K562 (cell line): ENCODE measurements at places on chromosomes 3 and 15.

DNA sequence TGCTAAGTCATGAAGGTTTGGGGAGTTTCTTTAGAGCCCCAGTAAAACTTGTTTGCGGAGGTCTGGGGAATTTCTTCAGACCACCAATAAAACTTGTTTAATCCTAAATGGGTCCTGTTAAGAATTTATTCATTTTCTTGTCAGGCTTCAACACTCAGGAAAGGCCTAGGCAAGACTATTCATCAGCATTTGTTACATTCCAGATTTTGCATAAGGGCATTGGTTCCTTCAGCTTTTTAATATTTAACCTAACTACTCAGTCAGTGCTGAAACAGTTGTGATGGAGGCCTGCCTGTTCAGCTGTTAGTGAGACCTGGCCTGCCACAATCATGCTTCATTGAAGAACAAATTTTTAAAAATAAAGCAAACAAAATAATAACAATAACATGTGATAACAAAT is 954.2 kb upstream of the SEMA6D start:
- DNase-seq: no peak

- DNase-seq: no peak
Measured at GRCh38 chr3:174441588-174442301, 417.4 kb upstream of the NAALADL2 start.

DNA sequence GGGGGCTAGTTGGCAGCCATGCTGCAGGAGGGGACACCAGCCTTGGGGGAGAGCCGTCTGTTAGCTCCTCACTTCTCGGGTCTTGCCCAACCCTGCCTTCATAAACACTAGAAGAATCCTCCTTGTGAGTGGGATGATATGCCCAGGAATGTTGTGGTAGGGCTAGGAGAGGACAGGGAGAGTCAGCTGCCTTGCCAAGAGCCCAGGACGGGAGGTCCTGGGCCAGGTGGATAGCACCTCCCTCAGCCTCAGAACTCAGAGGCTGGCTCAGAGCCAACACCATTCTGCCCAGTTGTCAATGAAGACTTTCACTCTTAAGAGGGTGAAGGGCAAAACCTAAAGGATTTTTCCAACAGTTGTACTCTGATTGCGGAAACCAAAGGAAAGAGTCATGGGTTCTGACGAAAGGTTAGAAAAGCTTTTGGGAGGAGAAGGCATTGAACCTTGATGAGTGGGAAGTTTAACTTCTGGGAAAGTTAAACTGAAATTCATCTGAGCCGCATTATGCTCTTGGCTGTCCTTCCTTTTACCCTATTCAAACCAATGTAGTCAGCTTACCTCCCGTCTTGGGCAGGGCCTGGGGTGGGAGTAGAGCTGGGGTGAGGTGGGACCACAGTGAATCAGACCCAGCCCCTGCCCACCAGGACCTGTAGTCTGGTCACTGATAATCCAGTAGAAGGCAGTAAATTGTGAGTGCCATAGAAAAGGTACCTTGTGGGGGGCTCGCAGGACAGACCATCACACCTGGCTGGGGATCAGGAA is 81.9 kb downstream of the FAM43A start:
- no peak for DNase-seq

DNA sequence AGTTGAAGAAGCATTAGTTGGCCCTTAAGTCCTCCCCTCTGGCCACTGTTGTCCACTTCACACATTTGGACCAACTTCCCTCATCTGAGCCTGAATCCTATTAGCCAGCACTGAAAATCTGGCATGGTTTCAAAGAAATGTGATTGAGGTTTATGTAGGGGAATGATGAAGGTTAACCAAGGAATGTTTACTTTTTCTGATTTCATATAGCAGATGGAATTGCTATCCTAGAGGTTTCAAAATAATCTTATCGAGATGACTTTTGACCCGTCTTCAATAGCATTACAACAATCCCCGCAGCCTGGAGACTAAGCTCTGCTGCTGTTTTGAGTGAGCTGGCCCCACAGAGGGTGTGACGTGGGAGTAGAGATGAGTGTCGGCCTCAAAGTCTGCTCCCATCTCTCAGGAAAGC is 200.8 kb upstream of the IL12A start:
- no peak for DNase-seq

DNA sequence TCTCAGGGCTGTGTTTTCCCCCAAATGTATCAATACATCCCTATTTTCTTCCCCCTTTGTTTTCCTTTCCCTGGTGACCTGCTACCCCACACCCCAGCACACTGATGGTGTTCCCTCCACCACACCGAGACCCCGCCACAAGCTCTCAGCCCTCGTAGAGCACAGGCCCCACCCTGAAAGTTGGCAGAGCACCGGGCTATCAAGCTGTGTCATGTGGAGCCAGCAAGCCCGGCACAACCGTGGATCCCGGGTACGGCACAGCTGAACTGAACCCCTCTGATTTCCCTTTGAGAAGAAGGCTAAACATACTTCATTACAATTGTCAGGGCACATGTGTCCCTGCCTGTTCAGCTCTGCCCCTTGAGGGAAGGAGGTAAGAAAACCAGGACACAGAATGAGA is 69.9 kb downstream of the LRIG1 start:
- no peak for DNase-seq

- DNase-seq: no peak
Measured at GRCh38 chr15:36358094-36358493, 221.3 kb upstream of the CDIN1 start.

DNA sequence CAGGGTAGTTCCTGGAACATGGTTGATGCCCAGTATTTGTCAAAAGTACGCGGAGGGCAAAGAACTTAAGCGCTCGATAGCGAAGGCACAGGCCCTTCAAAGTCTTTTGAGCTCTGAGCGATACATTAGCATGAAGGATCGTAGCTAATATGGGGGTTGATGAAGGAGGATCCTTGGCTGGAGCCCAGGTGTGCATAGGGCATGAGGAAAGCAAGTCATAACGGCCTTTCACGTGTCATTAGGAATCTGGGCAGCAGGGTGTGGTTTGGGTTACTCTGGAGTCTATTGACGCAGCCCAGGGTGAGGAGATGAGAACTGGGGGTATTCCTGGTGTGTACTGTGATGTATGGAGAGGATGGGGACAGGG is 31.7 kb downstream of the SPINK8 start:
- DNase-seq: peak; percentile 13

- DNase-seq: no peak
Measured at GRCh38 chr3:20511863-20512505, 326.0 kb upstream of the SGO1 start.

GRCh38 chr3:97658668-97659285 is 105.8 kb upstream of the ARL6 start:
- peak; percentile 7 for DNase-seq

DNA sequence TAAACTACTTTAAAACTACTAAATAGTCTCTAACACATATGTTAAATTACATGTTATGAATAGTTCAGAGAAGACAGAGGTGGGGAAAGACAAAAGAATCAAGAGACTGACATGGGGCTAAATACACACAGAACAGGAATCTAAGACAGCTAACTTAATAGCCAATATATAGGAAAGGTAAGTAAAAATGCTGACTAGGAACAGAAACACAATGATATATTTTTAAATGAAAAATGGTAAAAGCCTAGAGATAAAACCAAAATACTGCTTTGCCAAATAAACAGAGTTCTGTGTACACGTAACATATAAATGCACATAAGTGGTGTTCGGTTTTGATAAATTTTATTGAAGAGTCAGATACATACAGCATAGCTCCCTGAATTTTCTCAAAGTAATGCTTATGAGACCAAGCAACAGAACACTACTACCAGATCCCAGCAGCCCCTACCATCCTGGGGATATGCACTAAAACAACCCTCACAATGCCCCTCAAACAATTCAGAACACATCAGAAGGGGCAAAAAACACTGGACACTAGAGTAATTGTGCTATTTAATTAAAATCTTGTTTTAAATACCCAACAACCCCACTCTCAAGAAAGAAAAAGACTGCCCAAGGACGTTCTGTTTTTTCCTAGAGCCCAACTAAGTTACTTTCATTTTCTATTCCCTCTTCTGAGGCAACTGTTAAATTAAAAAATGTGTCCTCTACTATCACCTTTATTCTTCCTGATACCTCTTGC is 121.1 kb downstream of the ADAM10 start:
- DNase-seq: no peak

- no peak for DNase-seq
Measured at GRCh38 chr3:66179793-66180192, 41.0 kb upstream of the SLC25A26 start.

- no peak for DNase-seq
Measured at GRCh38 chr15:40696228-40696627, 1.3 kb downstream of the RAD51 start.

DNA sequence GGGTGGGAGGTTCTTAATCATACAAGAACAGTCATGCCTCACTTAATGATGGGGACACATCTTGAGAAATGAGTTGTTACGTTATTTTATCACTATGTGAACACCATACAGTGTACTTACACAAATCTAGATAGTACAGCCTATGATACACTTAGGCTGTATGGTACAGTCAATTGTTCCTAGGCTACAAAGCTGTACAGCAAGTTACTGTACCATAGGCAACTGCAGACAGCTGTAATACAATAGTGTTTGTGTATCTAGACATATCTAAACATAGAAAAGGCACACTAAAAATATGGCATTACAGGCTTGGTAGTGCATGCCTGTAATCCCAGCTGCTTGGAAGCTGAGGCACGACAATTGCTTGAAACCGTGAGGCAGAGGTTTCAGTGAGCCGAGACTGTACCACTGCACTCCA is 55.7 kb upstream of the PLXND1 start:
- no peak for DNase-seq

GRCh38 chr15:33559207-33559890 is 248.6 kb downstream of the RYR3 start:
- DNase-seq: no peak

- no peak for DNase-seq
Measured at GRCh38 chr3:132513057-132513456, 84.0 kb upstream of the ACKR4 start.

DNA sequence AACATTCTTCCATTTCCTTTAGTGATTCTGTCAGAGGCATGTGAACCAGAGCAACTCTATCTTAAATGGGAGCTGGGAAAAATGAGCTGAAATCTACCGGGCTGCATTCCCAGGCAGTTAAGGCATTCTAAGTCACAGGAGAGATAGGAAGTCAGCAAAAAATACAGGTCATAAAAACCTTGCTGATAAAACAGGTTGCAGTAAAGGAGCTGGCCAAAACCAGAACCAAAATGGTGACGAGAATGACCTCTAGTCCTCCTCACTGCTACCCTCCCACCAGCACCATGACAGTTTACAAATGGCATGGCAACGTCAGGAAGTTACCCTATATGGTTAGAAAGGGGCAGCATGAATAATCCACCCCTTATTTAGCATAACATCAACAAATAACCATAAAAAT is 66.4 kb downstream of the B3GALNT1 start:
- DNase-seq: no peak

DNA sequence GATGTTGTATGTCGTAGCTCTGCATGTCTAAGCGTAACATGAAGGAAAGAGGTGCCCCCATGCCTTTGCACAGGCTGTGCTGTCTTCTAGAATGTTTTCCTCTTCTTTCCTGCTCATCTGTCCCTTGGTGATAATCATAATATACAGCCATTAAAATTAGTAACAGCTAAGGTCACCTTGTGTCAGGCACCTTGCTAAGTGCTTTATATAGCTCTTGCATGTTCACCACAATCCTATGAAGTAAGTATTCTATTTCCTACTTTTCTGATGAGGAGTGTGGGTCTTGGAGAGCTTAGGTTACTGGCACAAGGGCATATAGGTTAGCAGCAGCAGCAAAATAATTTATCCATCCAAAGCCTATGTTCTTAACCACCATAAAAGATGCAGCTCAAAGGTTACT is 754.4 kb downstream of the NTRK3 start:
- DNase-seq: no peak

DNA sequence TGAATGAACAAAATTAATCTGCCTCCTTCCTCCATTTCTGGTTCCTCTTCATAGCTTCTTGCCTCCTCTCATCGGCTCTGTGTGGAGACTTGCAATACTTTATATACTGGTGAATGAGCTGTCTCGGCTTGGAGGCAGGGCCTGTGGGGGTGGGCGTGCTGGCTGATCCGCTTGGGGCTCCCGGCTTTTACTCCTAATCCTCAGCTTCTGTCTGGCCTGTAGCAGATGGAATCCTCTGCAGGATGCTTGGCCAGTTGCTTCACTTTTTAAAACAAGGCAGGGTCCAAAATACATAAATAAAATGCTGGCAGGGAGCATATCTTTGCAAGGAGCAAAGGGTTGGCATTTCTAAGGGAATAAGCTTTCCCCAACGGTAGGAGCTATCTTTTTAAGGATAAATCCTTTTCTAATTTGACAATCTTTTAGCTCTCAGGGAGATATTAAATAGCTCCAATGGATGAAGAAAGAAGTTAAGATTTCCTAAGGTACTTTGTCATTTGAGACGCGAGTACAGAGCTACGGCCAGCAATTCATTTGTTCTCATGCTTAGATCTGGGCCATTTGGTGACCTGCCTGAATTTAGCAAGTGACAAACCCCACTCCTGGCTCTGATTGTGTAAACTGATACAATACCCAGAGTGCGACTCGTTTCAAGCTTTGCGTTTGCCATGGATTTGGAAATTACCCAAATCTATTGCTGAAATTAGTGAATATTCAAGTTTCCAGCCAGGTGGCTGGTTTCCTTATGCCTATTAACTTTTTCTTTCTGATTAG is 18.9 kb downstream of the SV2B start:
- DNase-seq: no peak

- DNase-seq: no peak
Measured at GRCh38 chr3:126151562-126152302, 28.7 kb downstream of the ALDH1L1 start.

GRCh38 chr3:74287557-74287956 is 326.9 kb downstream of the CNTN3 start:
- DNase-seq: no peak

GRCh38 chr3:37125195-37126073 is 48.9 kb downstream of the LRRFIP2 start:
- DNase-seq: no peak
